ENCODE measurements at places on chromosomes 3 and 15. TPM values are rescaled to one million over a fixed set of nuclear protein-coding genes. Genes with fewer than 3 reads are reported as not detected.

DNA sequence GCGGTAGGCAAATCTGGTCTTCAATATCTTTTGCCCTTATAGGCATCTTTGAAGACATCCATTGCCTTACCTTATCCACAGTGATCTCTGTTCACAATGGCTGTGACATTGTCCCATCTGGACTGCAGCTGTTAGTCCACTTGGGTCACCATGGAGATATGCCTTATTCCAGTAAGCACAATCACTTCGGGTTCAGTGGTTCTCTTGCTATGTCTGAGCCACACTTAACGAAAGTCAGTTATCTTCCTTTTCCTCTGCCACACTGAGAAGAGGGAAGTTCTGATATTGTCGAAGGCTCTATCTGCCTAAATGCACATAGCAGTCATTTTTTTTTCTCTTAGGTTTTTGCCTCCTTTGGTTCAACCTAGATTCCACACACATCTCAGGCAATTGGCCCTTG, 119.0 kb upstream of the SATB1 start:
- no peak for DNase-seq

DNA sequence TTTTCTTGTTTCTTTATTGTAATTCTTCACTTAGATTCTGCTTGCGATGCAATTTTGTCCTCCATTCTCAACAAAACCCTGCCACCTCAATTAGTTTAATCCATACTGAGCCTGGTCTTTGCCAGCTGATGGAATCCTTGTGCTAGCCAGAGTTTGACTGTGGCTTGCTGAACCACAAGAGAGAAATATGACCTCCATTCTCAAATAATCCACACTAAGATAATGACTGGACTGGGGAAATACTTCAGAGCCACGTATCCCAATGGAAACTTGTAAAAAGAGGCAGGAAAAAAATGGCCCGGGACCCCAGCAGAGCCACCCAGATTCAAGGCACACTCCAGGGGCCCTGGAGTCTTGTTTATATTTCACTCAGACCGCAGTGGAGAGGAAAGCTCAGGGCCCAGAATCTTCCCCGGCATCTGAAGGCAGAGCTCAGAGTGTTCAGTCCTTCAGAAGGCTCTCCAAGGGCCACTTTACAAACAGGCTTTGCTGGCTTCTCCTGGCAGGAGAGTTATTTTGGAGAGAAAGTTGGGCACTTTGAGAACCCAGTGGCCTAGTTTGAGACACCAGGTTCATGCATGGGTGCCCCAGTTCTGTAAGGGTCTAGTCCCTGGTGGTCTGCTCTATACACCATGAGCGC, 62.7 kb downstream of the SSUH2 start:
- no peak for DNase-seq

DNA sequence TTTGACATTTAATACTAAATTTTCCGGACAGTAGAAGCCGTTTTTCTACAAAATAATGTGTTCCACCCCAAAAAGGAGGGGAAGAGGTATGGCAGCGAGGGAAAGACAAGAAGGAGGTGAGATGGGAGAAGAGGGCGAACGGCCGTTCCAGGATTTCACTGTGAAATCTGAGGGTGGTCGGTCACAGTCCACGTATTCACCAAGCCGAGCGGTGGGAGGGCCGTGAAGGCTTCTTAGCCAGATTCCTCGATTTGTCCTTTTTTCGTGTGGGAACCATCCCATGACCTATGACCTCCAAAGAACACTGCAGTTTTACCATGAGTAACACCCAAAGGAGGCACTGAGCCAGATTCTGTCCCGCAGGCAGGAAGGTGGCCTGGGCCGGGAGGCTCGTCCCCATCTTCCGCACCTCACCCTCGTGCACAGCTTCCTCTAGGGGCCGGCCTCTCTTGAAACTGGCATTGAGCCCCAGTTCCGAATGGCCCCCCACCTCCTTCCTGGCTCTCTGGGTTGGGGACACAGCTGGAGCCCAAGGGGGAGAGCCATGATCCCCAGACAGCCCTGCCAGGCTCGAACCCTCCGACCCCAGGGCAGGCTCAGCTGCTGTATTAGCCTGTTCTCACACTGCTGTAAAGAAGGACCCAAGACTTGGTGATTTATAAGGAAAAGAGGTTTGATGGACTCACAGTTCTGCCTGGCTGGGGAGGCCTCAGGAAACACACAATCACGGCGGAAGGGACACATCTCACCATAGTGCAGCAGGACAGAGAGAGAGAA, 23.7 kb downstream of the XXYLT1 start:
- DNase-seq, result no peak

DNA sequence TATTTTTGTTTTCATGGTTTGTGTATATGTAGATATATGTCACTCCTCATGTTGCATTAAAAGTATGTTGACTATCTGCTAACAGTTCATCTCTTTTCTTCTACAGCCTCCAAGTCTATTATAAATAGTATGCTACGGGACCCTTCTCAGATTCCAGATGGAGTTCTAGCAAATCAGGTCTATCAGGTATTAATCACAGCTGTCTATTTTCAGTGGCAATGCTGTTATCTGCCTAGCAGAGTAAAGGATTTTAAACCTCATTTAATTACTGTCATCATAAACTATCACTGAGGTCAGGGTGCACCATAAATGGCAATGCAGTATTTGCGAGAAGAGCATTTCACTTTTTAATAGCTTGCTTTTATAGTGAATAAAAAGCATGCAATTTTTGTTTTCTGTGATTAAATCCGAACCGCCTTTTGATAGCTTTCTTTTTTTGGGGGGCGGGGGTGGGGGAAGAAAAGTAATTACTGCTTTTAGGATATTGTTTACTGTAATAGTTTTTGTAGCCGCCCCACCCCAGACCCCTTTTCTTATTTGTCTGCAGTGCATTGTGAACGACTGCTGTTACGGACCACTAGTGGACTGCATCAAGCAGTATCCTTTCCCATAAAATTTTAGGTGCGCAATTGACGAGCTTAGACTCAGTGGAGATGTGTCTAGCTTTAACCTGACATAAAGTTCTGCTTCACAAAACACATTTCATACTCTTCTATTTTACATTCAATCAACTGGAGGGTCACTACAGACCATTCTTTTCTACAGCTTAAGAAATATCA, 112.3 kb downstream of the CDIN1 start:
- DNase-seq, result no peak

- DNase-seq, result no peak
Measured at GRCh38 chr15:95261546-95261945, 1030.2 kb downstream of the MCTP2 start.

DNA sequence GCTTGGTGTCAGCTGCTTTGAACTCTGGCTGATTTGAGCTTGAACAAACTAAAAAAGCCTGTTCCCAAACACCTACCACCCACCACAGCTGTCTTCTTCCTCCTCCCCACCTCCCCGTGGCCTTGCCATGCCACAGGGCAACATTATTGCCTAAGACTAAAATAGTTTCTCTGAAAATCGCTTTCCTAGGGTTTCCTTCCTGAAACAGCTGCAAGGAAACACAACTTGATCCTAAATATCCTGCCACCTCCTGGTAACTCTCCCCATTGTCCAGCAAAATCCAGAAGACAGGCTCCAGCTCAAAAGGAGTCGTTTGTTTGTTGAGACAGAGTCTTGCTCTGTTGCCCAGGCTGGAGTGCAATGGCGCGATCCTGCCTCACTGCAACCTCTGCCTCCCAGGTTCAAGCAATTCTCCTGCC, 193.9 kb upstream of the TPM1 start:
- DNase-seq, result no peak

DNA sequence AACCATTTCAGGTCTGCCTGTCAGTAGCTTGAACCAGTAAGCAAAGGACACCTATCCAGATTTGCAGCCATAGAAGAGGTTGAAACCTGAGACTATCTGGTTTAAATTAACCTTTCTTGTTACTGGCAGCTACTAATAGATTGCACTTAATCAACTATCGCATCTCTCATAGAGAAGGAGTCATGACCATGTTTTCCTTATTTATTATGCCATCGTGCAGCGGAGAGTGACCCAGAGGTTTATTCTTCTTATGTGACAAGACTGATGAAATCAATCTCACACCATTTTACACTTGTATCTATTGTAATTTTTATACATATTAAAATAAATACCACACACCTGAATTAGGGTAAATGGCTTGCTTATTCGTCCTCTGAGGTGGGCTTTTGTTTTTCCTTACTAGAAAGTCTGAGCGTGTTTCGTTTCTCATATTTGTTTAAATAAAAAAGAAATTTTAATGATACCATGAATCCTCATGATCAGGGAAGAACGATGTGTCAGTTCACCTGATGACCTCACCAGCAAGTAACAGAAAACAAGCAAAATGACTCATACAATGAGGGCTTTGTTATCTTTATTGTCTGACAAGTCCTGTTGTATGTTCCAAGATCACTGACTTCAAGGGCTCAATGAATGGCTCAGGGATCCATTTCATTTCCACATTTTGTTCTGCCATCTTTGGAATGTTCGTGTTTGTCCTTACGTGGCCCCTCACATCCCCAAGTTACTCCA, 379.5 kb upstream of the DPH6 start:
- DNase-seq, result no peak

DNA sequence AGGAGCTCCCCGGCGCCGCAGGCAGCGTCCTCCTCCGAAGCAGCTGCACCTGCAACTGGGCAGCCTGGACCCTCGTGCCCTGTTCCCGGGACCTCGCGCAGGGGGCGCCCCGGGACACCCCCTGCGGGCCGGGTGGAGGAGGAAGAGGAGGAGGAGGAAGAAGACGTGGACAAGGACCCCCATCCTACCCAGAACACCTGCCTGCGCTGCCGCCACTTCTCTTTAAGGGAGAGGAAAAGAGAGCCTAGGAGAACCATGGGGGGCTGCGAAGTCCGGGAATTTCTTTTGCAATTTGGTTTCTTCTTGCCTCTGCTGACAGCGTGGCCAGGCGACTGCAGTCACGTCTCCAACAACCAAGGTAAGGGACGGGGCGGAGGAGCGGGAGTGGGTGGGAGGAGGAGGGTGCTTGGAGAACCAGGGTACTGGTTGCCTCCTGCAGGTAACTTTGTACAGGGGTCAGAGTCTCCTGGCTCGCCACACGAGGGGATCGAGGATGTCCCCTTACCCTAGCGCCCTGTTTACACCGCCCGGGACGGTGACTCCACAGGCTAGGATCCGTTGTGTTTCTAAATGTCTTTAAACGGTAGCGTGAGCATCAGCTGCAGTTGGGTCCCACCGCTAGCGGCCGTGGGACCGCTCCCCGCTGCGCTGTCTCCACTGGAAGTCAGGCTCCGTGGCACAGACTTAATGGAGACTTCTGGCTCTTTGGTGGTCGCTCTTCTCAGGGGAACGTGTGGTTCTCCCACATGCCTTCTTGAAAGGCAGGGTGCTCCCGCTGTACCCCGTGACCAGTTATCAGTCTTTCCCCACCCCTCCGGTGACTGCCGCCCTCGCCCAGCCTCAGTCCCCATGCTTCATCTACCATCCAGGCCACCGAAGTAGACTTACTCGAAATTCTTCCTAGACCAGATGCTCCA, 515 bp downstream of the EPHA6 start:
- DNase-seq, result no peak

GRCh38 chr3:124384527-124384926, 345.7 kb upstream of the UMPS start:
- DNase-seq, result no peak

DNA sequence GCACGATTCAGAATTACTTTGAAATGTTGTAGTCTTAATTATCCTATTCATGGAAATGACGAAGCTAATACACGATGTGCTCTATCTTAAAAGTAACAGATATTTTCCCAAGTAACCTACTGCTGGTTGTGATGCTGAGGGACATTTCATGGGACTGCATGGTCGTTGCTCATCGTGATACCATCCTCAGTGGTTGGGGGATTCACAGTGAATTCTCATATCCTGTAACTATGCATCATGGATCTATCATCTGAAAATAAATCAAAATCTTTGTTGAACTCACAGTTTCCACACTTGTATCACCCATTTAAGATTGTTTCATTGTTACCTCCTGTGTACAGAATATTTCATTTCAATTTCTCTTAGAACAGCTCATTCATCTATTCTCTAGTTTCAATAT, 84.7 kb downstream of the OPA1 start:
- no peak for DNase-seq

DNA sequence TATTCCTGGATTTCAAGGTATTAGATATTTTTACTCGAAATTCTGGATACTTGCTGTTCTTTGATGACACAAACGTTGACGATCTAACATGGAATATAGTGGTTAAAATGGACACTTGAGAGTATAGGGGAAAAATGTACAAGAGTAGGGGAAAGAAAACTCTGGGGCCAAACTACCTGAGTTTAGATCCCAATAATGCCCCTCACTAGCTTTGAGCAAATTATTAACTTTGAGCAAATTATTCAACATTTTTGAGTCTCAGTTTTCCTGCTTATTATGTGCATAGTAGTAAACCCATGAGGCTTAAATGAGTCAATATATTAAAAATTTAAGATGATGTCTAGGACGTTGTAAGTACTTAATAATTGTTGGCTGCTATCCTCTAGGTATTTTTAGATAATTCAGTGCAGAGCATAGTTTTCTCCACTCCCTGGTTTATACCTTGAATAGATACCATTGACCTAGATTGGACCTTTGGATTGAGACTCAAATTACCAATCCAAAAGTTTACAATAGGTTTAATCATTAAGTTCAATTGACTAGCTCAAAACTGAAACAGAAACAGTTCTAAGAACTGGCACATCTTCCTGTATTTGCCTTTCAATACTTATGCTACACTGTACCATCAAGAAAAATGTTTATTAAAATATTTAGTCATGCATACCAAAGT, 4.5 kb downstream of the ADGRG7 start:
- DNase-seq, result no peak

DNA sequence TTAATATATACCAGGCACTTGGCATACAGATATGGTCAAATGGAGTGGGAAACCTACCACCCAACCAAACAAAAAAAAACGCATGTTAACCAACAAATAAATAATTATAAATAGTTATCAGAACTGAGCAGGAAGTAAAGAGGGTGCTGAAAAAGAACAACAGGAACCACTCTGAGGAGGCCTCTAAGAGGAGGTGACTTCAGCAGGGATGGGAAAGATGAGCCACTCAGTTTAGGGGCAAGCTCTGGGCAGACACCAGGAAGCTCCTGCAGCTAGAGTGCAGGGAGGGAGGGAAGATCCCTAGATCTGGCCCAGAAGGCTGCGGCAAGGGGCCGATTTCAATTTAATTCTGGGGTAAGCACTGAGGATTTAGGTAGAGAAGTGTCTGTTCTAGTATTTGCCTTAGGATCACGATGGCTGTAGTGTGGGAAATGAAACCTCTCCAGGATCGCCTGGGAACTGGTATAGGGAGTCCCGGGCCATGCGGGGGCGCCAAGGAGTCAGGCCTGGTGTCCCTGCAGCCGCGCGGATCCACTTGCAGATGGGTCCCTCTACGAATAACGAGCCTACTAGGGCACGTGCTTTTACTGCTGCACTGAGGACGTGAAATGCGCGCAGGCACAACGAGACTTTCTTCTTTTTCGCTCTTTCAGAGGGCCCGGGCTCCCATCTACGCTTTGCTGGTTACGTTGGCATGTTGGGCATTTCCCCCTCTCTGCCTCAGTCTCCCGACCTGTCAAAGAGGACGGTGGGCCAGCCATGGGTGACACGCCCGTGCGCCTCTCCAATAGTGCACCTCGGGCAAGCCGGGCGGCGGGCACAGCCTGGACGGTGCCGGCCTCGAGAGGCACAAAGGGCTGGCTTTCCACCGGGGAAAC, 1.5 kb upstream of the LIMD1 start:
- peak; percentile 64 for DNase-seq

- no peak for DNase-seq
Measured at GRCh38 chr15:65962187-65962586, 92.9 kb downstream of the RAB11A start.

GRCh38 chr15:79724804-79725203, 172.0 kb downstream of the MTHFS start:
- no peak for DNase-seq

The ACKR2 gene
- 0.14 TPM for total RNA-seq

The ZNF197 gene
- 13.2 TPM for total RNA-seq

The ADGRG7 gene
- 0.14 TPM for total RNA-seq

The NR2E3 gene
- total RNA-seq, result 0.05 TPM

The CDC25A gene
- total RNA-seq, result 17.2 TPM

The TNFAIP8L3 gene
- 0.47 TPM for total RNA-seq

The FBXW12 gene
- total RNA-seq, result 0.05 TPM

The KLF15 gene
- 0.28 TPM for total RNA-seq

Data from thymus (tissue), 14 donors.